ENCODE measurements at places on chromosomes 6 and 20.
A peak's percentile ranks its signal among the peaks of the same experiment; 100 is the strongest.

- peaks cover 56% of the 10 kb centered on the region for H3K4me1 ChIP-seq
- peak overlapping the region; percentile 62 for H3K4me3 ChIP-seq
- peaks cover 3% of the 10 kb centered on the region for H3K36me3 ChIP-seq
- H3K27ac ChIP-seq: no peak overlapping the region
- DNase-seq: peak; percentile 46
Observed at GRCh38 chr6:17884498-17885478, 102.6 kb downstream of the KIF13A start.

DNA sequence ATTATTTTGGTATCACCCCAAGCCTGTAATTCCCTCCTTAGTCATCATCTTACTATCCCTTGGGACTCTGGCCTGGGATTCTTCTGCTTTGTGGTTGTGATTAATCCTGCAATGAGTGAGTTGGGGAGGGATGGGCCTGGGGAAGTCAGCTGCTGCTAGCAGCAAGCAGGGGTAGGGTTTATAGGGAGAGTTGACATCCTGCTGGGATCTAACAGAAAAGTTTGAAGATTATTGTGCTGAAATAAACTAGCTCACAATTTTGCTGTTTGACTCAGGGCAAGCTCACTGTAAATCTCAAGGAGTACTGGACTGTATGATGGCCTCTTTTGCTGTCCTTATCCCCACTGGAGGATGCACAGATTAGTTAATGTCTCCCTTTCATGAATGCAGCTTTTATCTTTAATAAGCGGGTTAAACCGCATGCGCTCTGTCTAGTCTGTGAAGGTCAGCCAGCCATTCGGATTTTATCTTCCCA, 83.4 kb downstream of the JARID2 start:
- peaks cover 79% of the 10 kb centered on the region for H3K4me1 ChIP-seq
- H3K27ac ChIP-seq: peak overlapping the region; percentile 23
- H3K36me3 ChIP-seq: peaks cover 11% of the 10 kb centered on the region
- DNase-seq: no peak
- no peaks in the 10 kb centered on the region for H3K27me3 ChIP-seq
- no peak overlapping the region for H3K4me3 ChIP-seq

- H3K27me3 ChIP-seq: no peaks in the 10 kb centered on the region
- H3K36me3 ChIP-seq: no peaks in the 10 kb centered on the region
- no peaks in the 10 kb centered on the region for H3K4me1 ChIP-seq
- no peak for DNase-seq
- H3K27ac ChIP-seq: no peak overlapping the region
Observed at GRCh38 chr6:154001494-154002285, 37.4 kb upstream of the OPRM1 start.

DNA sequence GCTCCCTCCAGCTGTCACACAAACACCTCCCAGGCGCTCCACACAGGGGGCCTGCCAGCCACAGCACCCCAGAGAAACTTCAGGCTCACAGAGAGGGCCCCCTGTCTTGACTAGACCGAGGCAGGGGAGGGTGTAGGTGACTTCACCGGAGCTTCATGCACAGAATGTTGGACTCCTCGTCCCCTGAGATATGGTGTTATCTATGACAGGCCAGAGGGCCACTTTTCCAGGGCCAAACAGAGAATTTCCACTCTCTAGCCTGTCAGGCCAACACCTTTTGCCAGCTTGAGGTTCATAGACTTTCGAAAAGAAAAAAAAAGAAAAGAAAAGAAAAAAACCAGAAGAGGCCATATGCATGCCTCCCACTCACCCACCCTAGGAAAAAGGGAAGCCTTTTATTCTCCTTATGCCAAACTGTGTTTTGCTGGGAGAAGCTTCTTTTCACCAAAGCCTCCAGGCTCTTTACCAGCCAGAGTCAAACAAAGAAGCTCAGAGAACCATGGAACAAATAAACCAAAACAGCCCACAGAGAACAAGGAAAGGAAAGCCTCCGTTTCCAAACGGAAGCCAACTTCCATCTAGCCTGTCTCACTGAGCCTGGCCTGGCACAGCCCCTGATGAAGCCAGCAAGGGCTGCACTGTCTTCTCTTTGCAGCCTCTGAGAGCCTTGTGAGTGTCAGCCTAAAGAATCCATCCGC, 313.2 kb upstream of the JARID2 start:
- DNase-seq: no peak
- no peak overlapping the region for H3K27ac ChIP-seq
- no peaks in the 10 kb centered on the region for H3K36me3 ChIP-seq
- H3K4me1 ChIP-seq: peaks cover 31% of the 10 kb centered on the region
- H3K4me3 ChIP-seq: no peak overlapping the region

- no peaks in the 10 kb centered on the region for H3K36me3 ChIP-seq
- no peak overlapping the region for H3K27ac ChIP-seq
- H3K27me3 ChIP-seq: no peaks in the 10 kb centered on the region
- H3K4me1 ChIP-seq: no peaks in the 10 kb centered on the region
- no peak overlapping the region for H3K4me3 ChIP-seq
Observed at GRCh38 chr6:48978016-48978415, 485.0 kb downstream of the MMUT start.

DNA sequence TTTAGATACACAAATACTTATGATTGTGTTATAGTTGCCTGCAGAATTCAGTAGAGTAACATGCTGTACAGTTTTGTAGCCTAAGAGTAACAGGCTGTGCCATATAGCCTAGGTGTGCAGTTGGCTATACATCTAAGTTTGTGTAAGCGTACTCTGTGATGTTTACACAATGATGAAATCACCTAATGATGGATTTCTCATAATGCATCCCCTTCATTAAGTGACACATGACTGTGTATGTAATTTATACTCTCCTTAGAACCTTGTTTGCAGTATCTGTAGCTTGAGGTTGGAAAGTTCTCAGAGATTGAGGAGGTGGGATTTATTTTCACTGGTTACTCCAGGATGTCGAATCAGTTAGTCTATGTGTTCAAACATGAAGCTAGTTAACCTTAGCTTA, 67.0 kb upstream of the TMEM30A start:
- no peak overlapping the region for H3K27ac ChIP-seq
- no peak for DNase-seq
- H3K4me3 ChIP-seq: no peak overlapping the region
- H3K36me3 ChIP-seq: no peaks in the 10 kb centered on the region

DNA sequence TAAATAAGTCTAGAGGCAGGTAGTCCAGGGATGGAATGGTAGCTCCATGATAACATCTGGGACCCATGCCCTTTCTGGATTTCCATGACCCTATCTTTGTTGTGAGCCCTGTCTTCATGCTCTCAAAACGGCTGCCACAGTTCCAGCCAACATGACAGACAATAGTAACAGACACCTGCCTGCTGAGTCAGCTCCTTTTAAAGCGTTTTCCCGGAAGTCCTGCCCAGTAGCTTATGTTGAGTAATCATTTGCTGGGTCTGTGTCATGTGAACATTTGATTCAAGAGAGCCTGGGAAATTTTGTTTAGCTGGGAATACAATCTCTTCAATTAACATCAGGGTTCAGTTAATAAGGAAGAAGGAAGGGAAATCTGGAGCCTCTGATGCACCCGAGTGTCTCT, 262.2 kb upstream of the SULF2 start:
- no peaks in the 10 kb centered on the region for H3K36me3 ChIP-seq
- H3K4me3 ChIP-seq: no peak overlapping the region
- DNase-seq: no peak
- no peak overlapping the region for H3K27ac ChIP-seq

DNA sequence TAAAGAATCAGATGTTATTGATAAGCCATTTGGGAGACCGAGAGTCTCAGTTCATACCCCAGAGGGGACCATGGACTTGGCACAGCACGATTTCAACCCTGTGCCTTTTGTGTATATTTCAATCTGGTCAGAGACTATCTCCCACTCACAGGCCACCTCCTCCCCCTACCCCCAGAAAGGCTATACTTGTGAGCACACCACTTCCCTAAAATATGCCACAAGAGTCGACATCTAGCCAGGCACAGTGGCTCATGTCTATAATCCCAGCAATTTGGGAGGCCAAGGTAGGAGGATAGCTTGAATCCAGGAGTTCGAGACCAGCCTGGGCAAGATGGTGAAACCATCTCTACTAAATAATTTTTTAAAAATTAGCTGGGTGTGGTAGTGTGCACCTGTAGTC, 13.6 kb upstream of the TCF15 start:
- no peaks in the 10 kb centered on the region for H3K4me1 ChIP-seq
- no peaks in the 10 kb centered on the region for H3K36me3 ChIP-seq
- no peak for DNase-seq
- no peak overlapping the region for H3K27ac ChIP-seq
- H3K27me3 ChIP-seq: no peaks in the 10 kb centered on the region

- no peaks in the 10 kb centered on the region for H3K4me1 ChIP-seq
- no peaks in the 10 kb centered on the region for H3K27me3 ChIP-seq
- no peak overlapping the region for H3K27ac ChIP-seq
- H3K4me3 ChIP-seq: no peak overlapping the region
- H3K36me3 ChIP-seq: no peaks in the 10 kb centered on the region
Observed at GRCh38 chr6:11151488-11151887, 40.0 kb upstream of the ERVFRD-1 start.

GRCh38 chr20:63361519-63362435, 628 bp upstream of the CHRNA4 start:
- H3K4me3 ChIP-seq: no peak overlapping the region
- H3K4me1 ChIP-seq: no peaks in the 10 kb centered on the region
- DNase-seq: no peak
- no peaks in the 10 kb centered on the region for H3K36me3 ChIP-seq

DNA sequence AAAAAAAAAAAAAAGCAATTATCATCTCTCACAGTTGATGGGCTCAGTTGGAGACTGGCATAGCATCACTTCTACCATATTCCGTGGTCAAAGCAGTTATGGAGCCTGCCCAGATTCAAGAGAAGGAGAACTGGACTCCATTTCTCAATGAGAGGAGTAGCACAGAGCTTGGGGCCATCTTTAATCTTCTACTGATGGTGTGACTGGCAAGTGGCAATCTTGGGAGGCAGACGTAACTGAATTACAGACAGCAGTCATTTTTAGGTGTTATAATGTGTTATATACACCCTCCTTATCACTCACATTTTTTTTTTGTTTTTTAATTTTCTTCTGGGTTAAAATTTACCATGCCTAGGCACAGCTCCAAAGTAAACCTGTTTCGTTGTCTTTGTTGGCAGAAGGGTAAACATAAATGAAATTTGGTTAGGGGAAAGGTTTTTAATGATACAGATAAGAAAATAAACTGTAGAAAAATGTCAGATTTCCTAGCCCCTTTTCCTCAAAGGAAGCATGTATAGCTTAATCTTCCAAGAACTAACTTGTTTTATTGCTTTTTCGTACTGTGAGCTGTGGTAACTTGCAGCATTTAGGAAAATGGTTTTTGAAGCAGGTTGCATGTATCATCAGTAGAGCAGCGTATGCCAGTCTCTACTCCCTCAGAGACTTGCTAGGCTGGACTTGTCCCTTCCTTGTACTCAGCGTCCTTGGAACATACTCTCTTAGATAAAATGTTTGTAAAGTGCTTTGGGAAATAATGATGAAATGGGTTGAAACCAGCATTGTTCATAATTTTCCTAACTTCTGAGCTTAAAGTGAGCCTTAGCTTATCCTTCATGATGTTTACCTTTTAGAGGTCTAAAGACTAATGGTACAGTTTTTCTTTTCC, 25.7 kb downstream of the ZFAND3 start:
- H3K4me1 ChIP-seq: peaks cover 4% of the 10 kb centered on the region
- DNase-seq: no peak
- no peaks in the 10 kb centered on the region for H3K27me3 ChIP-seq
- H3K27ac ChIP-seq: no peak overlapping the region
- H3K36me3 ChIP-seq: no peaks in the 10 kb centered on the region

DNA sequence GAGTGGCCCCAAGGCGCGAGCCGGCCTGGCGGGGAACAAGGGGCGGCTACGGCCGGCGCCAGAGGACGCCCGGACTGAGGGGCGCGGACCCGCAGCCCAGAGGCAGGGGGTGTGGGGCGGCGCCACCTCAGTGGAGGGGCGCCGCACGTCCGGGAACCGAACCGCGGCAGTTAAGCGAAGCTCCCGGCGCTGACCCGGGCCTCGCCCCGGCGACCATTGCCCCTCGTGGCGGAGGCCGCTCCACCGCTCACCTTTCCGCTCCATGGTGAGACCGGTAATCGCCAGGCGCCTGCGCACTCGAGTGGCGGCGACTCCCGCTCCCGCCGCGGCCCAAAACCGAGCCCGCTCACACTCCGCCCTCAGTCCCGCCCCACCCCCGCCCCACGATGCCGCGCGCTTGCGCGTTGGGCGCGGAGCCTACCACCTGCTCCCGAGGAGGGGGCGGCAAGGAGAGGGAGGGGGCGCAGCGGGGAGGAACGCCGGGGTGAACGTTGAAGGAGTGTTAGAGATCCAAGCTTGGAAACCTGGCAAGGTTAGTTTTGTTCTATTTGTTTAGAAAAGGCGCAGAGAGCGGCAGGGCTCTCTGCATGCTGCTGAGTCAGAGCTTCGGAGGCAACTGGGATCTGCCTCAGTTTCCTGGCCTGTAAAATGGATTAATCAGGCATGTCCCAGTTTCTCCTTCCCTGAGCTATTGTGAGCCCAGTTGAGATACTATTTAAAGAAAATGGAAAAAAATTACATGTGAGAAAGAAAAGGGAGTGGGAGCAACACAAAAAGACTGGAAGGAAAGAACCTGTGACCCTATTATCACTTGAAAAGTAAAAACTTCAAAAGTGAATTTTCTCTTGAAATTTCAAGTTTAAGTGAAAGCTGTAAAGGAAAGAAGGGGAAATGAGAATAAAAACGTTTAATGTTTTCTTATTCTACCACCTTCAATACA, at the start of gene SRPK1:
SRPK1 (minus strand) TSS at position 306 of the 940 bp plus-strand sequence; CDS start at position 264, 42 bp downstream.
- H3K27ac ChIP-seq: peak within 1 kb of the TSS; percentile 61
- no peaks in the 10 kb centered on the region for H3K27me3 ChIP-seq
- peak; percentile 68 for DNase-seq
- H3K36me3 ChIP-seq: peaks cover 3% of the 10 kb centered on the region
- H3K4me1 ChIP-seq: peaks cover 32% of the 10 kb centered on the region
- H3K4me3 ChIP-seq: peak within 1 kb of the TSS; percentile 97

GRCh38 chr6:107458672-107459282, 587 bp downstream of the PDSS2 start:
- peak overlapping the region; percentile 98 for H3K4me3 ChIP-seq
- DNase-seq: no peak
- no peaks in the 10 kb centered on the region for H3K36me3 ChIP-seq

- no peak for DNase-seq
- H3K27ac ChIP-seq: peak overlapping the region; percentile 45
- H3K4me1 ChIP-seq: peaks cover 60% of the 10 kb centered on the region
- peaks cover 16% of the 10 kb centered on the region for H3K27me3 ChIP-seq
Observed at GRCh38 chr20:40683894-40684268, 5.2 kb downstream of the MAFB start.

DNA sequence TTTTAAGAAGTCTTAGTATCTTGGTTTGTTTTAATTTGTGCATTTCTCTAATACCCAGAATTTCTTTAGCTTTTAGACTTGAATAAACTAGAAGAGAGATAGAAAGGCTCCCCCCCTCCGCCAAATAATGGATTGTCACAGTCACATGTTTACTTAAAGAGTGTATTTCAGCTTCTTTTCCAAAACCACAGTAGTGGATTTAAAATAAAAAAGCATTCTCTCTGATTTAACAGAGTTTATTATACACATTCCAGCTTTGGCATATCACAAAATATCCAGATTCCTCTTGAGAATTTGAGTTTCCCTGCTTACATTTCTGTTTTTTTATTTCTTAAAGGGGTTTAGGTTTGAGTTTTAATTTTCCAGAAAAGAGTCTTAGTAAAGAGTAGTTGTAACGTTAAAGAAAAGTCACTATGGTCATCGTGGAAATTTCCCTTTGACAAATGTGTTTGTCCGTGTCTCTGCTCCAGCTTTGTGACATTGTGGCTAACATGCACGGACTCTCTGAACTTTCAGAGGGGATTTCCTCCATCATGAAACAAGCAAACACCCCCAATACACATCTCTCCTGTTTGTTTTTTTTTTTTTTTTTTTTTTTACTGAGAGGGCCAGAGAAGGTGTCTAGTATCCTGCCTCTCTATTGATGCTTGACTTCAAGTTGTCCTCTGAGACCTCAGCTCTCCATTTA, 113.5 kb upstream of the SUPT3H start:
- no peak overlapping the region for H3K27ac ChIP-seq
- DNase-seq: no peak
- no peak overlapping the region for H3K4me3 ChIP-seq
- peaks cover 26% of the 10 kb centered on the region for H3K4me1 ChIP-seq
- H3K36me3 ChIP-seq: peaks cover 4% of the 10 kb centered on the region

Data from CD14-positive monocyte (primary cell).